Calu3 (cell line): ENCODE measurements at places on chromosomes 5 and 9.

DNA sequence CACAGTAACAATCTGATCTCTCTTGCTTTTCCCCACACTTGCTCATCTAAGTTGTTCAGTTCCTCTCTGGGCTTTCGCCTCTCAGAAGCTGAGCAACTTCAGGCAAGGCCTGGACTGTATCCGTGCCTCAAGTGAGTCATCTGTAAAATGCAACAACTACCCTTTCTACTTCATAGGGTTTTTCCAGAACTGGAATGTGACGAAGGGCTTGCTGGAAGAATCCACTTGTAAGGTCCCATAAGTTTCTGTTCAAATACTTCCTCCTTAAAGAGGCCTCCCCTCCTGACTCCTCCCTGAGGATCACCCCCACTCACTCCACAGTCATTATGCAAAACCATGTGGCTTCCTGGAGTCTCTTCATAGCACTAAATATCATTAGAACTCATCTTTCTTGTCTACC is 17.5 kb upstream of the INSYN2B start:
- no peak for DNase-seq

- no peak for DNase-seq
Measured at GRCh38 chr5:21419383-21419782, 1431.4 kb upstream of the CDH18 start.

- DNase-seq, result no peak
Measured at GRCh38 chr5:601771-602465, 10.2 kb upstream of the CEP72 start.

- no peak for DNase-seq
Measured at GRCh38 chr5:3741374-3741770, 145.7 kb downstream of the IRX1 start.

GRCh38 chr5:32984851-32985610 is 273.9 kb downstream of the NPR3 start:
- DNase-seq, result no peak

DNA sequence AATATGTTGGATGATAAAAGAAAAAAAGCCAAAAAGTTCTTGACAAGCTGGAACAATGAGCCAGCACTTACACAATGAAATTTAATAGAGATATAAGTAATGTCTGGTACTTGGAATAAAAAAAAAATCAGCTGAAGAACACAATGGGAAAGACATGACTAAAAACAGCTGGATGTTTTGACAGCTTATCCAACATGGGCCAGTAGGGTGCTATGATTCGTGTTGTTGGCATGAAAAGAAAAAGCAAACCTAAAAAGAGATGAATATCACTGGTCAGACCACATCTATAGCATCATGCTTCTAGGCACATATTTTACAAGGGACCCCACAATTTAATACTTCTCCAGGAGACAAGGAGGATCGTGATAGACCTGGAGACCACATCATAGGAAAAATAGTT is 175.3 kb downstream of the ARL15 start:
- DNase-seq, result no peak
